ENCODE measurements at places on chromosomes 16 and 17.
A peak's percentile ranks its signal among the peaks of the same experiment; 100 is the strongest.

- DNase-seq: no peak
These were observed 66.3 kb upstream of the DOC2B start for GRCh38 chr17:247767-248166.

- no peak for DNase-seq
These were observed 88.2 kb downstream of the STX8 start for GRCh38 chr17:9487406-9487805.

GRCh38 chr16:28872952-28873351 is 5.3 kb upstream of the ATP2A1 start:
- no peak for DNase-seq

DNA sequence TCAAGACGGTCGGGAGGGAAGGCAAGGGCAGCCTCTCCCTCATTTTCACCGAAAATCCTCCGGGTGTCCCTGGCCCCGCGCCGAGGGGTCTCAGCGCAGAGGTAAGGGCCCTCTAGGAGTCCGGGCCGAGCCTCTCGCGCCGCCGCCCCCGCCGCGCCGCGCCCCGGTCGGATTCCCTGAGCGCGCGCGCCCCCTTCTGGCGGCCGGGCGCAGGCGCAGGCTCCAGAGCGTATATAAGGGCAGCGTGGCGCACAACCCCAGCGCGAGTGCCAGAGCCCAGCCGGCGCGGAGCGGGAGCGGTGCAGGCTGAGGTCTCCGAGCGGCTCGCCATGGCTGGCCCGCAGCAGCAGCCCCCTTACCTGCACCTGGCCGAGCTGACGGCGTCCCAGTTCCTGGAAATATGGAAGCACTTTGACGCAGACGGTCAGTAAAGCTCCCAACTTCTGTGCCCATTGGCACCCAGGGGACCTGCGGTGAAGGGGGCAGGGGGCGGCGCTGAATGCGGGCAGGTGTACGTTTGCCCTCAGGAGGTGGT is at the start of gene CALB2:
TSS of gene CALB2 (plus strand) at position 260 of the 535 bp plus-strand sequence. CDS start at position 330, 70 bp downstream.
- DNase-seq: peak; percentile 40

GRCh38 chr17:81056312-81056711 is 21.4 kb downstream of the BAIAP2 start:
- no peak for DNase-seq

DNA sequence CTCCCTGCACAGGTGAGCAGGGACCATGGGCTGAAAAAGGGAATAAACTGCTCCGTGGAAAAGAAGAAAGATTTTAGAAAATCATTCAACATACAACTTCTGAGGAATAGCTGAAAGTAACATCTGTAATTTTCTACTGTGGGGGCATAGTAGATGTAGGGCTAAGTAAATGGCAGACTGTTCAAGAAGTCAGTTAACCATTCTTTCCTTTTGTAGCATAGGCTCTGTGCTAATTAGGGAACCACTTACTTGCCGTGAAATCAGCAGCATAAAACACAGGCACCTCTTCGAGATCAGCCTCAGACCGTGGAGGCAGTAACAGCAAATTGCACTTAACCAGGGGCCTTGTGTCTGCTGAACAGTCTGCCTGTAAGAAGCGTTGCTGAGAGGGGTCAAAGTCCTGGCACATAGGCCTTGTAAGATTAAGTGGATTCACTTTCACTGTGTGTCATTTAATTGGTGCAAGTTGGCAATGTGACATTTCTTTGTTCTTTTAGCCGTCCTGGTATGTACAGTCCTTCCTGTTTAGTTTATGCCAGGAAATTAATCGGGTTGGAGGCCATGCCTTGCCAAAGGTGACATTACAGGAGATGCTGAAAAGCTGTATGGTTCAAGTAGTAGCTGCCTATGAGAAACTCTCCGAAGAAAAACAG is 10.4 kb downstream of the COG1 start:
- no peak for DNase-seq

GRCh38 chr17:70084476-70084875 is 9.5 kb downstream of the KCNJ16 start:
- no peak for DNase-seq

DNA sequence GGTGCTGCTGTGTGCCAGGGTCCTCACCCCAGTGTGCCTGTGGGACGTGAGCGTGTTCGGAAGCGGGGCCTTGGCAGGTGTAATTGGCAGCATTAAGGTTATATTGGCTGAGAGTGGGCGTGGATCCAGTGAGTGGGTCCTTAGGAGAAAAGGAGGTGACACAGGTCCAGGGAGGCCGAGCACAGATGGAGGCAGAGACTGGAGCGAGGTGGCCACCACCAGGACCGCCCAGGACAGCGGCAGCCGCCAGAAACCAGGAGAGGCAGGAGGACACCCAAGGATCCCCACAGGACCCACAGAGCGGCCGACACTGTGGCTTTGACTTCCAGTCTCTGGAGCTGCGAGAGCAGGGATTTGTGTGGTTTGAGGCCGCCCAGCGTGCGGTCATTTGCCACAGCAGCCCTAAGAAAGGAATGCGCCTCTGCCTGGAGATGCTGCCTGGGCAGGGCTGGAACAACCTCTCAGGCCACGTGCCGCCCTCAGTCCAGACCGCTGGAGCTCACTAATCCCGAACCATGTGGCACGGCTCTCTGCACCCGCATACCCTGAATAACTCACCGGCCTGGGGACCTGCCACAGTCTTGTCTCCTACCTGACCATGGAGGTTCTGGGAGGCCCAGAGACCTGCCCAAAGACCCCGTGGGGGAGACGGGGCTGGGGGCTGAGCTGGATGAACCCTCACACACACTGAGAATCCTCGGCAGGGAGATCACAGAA is 45.4 kb downstream of the SOX8 start:
- no peak for DNase-seq

DNA sequence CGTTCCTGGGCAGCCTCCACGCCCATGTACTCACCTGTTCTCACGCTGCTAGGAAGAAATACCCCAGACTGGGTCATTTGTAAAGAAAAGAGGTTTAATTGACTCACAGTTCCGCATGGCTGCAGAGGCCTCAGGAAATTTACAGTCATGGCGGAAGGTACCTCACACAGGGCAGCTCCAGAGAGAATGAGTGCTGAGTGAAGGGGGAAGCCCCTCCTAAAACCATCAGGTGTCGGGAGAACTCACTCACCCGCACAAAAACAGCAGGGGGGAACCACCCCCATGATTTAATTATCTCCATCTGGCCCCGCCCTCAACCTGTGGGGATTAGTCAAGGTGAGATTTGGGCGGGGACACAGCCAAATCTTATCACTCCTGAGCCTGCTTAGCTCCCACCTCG is 18.2 kb downstream of the RAB40C start:
- DNase-seq: no peak

DNA sequence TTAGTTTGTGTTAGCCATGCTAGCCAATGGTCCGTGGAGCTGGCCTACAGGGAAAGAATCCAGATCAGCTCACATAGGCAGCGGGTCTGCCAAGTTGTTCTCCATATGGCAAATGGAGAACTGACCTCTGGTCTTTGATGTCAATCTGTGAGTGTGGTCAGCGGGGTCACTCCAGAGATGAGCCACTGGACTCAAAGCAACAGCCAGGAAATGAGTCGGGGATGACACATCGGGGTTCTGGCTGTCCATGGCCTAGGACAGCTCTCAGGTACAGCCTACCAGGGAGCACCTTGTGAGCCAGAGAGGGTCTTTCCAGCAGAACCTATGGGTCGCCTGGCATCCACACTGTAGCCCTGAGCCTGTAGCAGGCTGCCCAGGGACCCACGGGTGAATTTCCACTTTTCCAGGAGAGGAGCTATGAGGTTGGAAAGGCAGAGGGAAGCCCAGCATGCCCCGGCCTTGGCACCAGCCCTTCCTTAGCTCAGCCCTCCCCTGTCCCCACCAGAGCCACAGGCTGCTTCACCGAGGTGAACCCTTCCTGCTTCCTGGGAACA is 203.0 kb upstream of the TNRC6C start:
- no peak for DNase-seq

GRCh38 chr17:30920683-30921543 is 832 bp upstream of the ADAP2 start:
- DNase-seq: no peak

- no peak for DNase-seq
These were observed 7.7 kb upstream of the DCTPP1 start for GRCh38 chr16:30437511-30438046.

DNA sequence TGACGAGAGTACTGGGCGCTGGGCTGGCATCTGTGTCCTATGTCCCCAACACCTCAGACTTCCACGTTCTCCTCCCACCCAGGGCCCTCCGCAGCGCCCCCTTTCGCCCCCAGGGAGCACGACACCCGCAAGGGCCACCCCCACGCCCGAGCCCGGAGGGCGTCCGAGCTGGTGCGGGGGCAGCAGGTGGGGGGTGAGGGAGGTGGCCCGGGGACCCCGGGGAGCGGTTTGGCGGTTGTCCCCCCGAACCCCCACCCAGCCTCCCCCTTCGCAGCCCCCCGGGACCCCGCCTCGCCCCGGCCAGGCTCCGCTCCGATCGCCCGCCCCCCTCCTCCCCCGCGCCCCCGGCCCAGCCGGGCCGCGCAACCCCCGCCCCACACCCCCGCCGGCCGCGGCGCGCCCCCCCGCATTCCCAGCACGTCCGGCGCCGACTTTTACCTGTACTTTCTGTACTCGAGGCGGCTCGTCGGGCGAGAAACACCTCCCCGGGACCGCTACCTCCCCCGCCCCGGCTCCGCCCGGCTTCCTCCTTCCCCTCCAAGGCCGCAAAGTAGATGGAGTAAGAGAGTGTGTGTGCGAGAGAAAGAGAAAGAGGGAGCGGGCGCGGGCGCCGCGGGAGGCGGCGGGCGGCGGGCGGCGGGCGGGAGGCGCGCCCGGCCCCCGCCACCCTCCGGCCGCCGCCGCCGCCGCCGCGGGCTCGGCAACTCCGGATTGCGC is 901 bp downstream of the CDYL2 start:
- DNase-seq: peak; percentile 19

DNA sequence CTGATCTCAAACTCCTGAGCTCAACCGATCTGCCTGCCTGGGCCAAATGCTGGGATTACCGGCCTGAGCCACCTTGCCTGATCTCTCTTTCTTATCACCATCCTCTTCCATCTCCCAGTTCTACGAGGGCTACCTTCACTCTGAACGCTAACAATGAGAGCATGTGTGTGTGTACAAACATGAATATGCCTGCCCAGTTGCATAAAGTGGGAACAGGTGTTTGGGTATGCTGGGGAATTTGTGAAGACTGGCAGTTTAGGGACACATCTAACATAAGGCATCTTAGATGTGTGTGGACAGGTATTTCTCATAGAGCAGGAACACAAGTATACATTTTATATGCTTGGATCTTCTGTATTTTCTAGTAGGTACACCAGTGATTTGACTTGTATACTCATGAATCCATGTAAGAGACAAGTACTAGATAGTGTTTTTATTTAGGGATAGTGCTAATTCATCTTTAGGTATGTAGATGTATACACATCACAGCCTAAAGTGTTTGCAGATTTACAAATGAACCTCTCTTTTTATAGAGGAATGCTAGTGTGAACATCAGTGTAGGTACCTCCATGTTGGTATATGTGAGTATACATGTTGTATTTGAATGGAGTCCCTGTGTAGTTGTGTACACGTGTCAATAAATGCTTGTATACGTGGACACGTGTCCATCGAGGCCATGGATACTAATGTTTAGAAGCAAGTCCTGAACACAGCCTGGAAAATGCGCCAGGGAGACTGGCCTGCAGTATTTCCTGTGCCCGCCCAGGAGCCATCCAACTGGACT is 1.2 kb upstream of the DLX4 start:
- DNase-seq: no peak

- no peak for DNase-seq
These were observed 28.1 kb upstream of the SIAH1 start for GRCh38 chr16:48413272-48413671.

DNA sequence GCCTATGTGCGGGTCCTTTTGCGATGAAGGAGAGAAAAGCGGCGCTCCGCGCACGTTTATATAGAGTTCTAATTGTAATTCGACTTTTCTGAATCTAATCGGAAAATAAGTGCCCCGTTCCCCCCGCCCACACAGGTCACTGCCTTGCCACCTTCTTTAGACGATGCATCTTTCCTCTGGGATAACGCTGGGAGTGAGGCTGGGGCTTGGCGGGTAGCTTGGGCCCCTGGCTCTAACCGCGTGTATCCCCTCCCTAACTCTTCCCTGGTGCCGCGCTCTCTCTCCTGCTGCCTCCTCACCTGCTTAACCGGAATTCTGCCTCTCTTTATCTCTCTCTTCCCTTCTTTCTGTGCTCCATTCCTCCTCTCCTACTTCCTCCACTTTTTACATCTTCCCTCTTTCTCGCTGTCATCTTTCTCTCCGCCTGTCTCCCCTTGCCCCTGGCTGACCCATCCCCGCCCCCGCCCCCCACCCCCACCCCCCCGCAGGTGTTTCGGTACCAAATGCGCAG is 2.6 kb downstream of the LHX1 start:
- no peak for DNase-seq

DNA sequence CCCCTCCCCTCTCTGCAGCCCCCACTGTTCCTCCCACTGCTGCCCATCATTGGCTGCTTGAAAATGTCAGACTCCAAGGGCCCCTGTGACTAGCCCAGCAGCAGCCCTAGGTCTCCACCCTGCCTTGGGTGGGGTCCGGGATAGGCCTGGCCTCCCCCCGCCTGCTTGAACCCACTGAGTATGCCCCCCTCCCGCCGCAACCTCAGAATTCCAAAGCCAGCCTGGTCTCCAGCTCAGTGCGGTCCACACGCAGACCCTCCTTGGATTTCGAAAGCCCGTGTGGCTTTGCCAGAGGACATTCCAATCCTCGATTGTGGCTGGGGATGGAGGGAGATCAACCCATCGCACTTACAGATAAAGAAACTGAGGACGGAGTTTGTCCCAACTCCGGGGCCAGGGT is 6.4 kb downstream of the DPEP1 start:
- DNase-seq: no peak

DNA sequence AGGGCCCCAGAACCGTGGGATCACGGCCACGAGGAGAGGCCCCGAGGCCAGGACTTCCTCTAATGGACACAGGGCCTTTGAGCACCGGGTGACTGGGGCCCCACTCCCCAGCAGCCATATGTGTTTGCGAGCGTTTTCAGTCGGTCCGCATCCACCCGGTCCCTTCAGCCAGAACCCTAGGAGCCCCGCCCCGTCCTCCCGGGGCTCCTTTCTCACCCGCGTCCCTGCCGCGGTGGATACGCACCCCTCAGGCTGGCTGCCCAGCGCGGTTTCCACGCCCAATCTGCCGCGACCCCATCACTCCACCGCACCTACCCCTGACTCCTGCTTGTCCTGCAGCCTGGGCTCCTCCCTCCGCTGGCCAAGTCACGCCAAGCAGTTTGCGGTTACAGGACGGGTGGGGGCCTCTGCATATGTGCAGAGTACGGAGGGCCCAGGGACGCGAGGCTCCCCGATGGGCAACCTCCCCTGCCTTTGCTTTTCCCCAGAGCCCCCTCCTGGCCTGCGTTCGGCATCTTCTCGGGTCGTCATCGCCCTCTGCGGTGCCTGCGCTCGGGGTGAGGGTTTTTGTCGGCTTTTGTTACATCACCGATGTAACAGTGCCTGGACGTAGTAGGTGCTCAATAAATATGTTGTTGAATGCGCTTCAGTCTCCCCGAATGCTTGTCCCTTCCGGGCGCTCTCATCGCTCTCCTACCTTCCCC is 1.0 kb upstream of the TTYH2 start:
- DNase-seq: no peak

GRCh38 chr16:18018376-18018775 is 318.2 kb downstream of the NPIPA8 start:
- no peak for DNase-seq

- no peak for DNase-seq
These were observed 306.2 kb downstream of the CEP112 start for GRCh38 chr17:65885541-65886312.
